HFFc6 (cell line): ENCODE measurements at places on chromosomes 7 and 10.
A peak's percentile ranks its signal among the peaks of the same experiment; 100 is the strongest.

DNA sequence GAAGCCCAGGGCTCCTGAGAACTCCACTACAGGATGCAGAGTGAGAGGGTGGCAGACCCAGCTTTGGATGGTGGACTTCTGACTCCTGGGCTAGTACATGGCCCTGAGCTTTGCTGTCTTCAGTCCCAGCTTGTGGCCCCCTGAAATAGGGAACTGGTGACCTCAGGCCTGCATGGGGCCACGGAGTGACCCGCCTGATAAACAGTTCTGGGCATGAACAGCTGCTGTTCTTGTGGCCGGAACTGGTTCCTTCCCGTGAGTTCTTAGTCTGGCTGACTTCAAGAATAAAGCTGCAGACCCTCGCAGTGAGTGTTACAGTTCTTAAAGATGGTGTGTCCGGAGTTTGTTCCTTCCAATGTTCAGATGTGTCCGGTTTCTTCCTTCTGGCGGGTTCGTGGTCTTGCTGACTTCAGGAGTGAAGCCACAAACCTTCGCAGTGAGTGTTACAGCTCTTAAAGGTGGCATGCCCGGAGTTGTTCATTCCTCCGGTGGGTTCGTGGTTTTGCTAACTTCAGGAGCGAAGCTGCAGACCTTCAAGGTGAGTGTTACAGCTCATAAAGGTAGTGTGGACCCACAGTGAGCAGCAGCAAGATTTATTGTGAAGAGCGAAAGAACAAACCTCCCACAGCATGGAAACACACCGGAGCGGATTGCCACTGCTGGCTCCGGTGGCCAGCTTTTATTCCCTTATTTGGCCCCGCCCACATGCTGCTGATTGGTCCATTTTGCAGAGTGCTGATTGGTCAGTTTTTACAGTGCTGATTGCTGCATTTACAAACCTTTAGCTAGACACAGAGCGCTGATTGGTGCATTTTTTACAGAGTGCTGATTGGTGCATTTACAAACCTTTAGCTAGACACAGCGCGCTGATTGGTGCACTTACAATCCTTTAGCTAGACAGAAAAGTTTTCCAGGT is 268.0 kb downstream of the ZEB1 start:
- DNase-seq, result no peak

DNA sequence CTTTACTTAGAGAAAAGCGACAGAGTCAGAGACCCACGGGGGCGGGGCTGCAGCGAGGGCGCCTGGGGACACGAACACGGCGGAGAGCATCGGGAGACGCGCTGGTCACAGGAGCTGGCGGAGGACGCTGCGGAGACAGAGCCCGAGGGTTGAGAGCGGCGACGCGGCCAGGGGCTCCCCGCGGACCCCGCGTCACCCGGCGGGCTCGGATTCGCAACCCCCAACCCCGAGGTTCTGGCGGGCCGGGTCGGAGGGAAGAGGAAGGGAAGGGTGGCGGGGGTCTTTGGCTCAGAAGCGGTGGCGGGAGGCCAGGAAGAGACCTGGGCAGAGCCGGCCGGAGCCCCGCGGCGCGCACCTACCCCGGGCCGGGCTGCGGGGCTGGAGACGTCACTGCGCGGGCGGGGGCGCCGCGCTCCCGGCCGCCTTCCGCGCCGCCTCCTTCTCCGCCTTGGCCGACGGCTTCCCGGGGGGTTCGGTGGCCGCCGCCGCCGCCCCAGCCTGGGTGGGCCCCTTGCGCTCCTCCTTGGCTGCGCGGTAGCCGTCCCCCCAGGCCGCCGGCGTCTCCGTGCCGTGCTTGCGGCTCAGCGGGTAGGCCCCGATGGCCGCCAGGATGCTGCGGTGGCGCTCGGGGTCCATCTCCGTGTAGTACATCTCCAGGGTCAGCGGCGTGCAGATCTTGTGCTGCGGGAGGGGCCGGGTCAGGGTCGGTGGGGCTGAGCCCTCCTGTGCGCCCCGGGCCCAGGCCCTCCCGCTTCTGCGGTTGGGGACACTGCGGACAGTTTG is 11.1 kb downstream of the CALY start:
- no peak for DNase-seq

GRCh38 chr10:16510843-16511242 is 10.8 kb downstream of the C1QL3 start:
- DNase-seq, result no peak

- DNase-seq, result no peak
Observed at GRCh38 chr7:101614098-101614938, 14.8 kb downstream of the MYL10 start.

DNA sequence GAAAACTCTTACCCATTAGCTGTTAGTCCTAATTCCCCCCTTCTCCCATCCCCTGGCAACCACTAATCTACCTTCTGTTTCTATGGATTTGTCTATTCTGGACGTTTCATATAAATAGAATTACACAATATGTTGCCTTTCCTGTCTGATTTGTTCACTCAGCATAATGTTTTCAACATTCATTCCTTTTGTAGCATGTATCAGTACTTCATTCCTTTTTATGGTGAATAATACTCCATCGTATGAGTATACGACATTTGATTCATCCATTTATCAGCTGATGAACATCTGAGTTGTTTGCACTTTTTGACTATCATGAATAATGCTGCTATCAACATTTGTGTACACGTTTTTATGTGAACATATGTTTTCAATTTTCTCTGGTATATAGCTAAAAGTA is 4.4 kb upstream of the FRAT1 start:
- no peak for DNase-seq

GRCh38 chr10:69499726-69500689 is 48.7 kb downstream of the TSPAN15 start:
- DNase-seq, result no peak

GRCh38 chr7:3272691-3273141 is 28.3 kb upstream of the SDK1 start:
- DNase-seq, result no peak

DNA sequence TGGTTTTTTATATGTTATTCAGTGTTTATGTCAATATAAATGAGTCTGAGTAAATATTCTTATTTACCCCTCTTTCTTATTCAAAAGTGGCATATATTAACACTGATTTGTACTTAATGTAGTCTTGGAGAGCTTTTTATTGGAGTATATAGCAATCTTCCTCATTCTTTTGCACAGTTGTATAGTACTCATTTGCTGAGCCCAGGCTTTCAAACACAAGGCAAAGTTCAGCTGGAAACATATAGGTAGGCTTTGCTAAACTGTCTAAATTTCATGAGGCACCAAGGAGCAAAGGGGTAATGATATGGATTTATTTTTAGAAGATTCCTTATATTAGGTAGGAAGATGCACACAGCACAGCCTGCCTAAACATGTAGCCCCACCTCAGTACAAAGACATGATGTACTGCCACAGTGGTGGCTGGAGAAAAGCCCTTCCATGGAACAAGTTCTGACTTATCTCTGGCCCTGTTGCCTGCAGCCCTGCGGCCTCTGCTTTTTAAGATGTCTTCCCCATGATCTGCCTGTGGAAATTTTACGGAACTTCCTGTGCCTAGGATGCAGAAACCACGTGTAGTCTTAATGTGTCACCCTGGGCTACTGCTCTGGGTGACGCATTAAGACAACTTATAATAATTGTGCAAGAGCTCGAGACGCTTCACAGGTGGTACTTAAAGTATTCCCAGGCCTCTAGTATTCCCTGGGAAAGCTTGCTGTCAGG is 9.6 kb upstream of the PDCD4 start:
- DNase-seq, result peak; percentile 15

GRCh38 chr7:132239422-132239994 is 336.8 kb downstream of the PLXNA4 start:
- no peak for DNase-seq

DNA sequence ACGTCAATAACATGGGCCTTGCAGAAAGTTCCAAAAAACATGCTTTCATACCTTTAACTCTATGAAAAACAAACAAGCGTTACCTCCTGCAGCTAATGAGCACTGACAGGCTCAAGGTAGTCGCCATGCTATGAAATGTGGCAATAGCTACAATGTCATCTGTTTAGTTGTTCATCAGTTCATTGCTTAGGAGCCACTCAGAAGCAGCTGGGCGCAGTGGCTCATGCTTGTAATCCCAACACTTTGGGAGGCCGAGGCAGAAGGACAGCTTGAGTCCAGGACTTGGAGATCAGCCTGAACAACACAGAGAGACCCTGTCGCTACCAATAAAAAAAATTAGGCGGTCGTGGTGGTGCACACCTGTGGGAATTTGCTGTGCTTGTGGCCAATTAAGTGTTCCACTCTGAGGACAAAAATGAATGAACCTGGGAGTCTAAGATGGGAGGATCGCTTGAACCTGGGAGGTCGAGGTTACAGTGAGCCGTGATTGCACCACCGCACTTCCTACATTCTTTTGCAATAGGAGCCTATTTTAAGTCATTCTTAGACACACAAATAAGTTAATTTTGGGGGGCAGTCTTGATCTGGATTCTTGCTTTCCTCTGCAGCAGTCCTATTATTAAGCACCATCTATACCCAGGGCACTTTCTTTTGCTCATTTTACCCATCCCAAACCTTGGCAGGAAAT is 276.2 kb upstream of the KLF14 start:
- DNase-seq, result no peak

- DNase-seq, result peak; percentile 89
Observed at GRCh38 chr10:71260622-71261325, 48.4 kb downstream of the UNC5B start.

- no peak for DNase-seq
Observed at GRCh38 chr7:1455241-1455939, 3.9 kb downstream of the MICALL2 start.

DNA sequence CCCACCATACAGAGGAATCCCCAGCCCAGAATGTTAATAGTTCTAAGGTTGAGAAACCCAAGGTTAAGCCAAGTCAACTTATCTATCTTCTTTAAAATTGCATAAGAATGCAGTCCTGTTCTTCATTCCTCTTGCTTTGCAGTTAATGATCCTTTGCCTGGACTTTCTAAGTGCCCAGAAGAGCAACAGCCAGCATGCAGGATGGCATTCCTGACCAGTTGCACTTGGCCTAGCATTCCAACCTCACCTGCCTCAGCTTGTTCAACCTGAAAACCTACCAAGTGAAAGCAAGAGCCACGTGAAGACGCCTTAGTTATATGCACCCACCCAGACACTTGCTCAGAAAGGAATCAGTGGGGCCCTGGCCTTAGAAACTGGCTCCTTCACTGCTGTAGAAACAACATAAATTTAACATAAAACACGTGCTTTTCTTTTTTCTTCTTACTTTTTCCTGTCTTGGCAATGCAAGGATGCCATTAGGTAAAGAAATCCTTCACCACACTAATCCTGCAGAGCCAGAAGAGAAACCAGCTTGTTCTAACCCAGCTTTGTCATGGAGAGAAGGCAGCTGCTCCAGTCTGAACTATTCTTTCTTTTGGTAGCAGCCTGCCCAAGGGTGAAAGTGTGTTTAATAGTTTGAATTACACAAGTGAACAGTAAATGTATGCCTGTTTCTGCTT is 25.0 kb downstream of the EGFR start:
- no peak for DNase-seq

GRCh38 chr7:44621034-44621749 is 14.8 kb downstream of the OGDH start:
- no peak for DNase-seq

GRCh38 chr7:26398756-26399509 is 107.3 kb downstream of the SNX10 start:
- peak; percentile 16 for DNase-seq

DNA sequence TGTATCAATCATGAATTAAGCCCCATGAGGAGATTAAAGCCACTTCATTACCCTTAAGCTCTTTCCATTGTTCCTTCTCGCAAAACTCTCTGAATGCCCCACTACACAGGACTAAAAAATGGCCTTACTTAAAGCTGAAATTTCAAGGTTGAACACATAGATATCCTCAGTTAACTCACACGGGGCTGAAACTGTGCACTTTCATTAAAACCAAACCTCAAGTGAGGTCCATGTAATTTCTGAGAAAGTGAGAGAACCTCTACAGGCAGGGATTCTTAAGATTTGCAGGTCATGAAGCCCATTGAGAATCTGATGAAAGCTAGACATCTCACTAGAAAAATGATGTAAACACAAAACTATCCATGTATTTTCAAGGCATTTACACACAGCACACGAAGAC is 15.9 kb downstream of the DENND11 start:
- DNase-seq, result no peak

- peak; percentile 47 for DNase-seq
Observed at GRCh38 chr10:77297393-77297739, 340.2 kb downstream of the KCNMA1 start.

- no peak for DNase-seq
Observed at GRCh38 chr7:39825401-39825980, 124.6 kb upstream of the CDK13 start.

GRCh38 chr7:116736927-116737715 is 65.1 kb downstream of the MET start:
- DNase-seq, result no peak

GRCh38 chr10:132497063-132497680 is 40.4 kb upstream of the INPP5A start:
- DNase-seq, result no peak

GRCh38 chr10:48700071-48700470 is 15.4 kb downstream of the WDFY4 start:
- DNase-seq, result no peak

DNA sequence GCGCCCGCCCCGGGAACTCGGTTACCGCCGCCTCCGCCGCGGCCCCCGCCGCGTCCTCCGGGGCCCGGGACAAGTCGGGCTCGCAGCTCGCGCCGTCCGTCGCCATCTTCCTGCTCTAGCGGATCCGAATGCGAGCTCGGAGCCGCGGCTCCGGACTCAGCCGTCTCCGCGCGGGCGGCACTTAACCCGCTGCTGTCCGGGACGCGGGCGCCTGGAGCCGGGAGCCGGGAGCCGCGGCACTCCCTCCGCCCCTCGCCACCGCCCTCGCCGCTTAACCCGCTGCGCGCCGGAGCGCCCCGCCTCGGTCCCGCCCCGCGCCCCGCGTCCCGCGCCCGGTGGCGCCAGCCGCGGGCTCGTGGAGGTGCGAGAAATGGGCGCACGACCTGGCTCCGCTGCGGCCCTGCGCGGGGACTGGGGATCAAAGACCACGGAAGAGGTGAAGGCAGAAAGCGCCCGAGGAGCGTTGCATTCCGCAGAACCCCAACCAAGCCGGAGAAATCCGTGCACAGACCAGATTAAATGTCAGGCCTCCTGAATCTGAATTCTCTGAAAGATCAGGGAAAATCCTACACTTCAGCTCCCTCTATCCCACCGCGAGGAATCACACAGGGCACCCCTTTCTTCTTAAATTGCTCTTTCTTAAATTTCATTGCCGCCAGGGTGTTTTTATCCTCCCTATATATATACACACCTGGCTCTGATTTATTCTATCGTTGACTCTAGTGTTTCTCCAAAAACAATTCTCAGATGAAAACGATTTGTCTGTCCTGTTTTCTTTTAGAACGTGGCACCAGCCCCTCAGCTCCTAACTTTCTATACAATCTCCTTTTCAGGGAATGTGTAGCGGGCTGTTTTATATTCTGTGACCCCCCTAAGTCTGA is at the start of gene CTTNBP2:
CTTNBP2 (minus strand) TSS at position 132 of the 881 bp plus-strand sequence; CDS start at position 106, 26 bp downstream.
- no peak for DNase-seq

GRCh38 chr7:158432369-158433341 is 155.0 kb downstream of the PTPRN2 start:
- no peak for DNase-seq

DNA sequence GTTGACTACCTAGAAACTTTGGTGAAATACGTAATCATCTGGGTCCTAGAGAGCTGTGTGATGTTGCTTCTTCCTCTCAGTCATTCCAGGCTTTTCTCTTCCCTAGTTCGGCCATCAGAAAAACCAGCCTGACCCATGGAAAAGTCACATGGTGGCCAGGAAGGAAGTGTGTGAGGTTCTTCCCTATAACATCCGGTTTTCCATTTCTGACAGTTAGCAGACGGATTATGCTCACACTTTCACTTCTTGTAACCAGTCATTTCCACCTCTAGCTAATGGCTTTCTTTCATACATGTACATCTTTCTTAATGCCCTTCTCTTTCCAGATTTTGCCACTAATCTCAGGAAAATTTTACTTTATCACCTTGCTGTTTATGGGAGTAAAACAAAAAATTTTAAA is 110.0 kb upstream of the GLCCI1 start:
- no peak for DNase-seq
